ENCODE measurements at places on chromosomes 4 and X.
A peak's percentile ranks its signal among the peaks of the same experiment; 100 is the strongest.

- peak; percentile 10 for DNase-seq
Measured at GRCh38 chrX:111244235-111244750, 26.0 kb downstream of the CAPN6 start.

GRCh38 chr4:174663216-174663615 is 140.9 kb upstream of the HPGD start:
- DNase-seq, result peak; percentile 86

DNA sequence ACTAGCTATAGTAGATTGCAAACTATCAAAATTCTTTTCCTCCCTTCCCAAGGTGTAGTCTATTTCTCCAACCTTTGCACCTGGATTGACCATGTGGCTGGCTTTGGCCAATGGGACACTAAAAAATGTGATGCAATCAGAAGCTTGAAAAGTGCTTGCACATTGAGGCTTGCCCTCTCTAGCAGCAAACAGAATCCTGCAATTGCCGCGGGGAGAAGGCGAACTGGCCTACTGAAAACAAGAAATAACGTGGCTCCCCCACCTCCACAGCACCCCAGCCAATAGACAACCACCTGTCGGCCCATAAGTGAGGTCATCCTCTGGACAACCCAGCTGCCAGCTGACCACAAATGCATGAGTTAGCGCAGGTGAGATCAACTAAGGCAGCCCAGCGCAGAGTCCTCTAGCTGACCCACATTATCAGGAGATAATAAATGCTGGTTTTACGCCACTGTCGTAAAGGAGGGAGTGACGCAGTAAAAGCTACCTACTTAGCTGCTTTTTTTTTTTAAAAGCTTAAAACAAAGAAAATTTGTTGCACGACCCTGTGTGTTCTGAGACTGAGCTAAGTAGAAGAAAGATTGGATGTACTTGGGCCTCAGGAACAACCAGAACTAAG is 95.2 kb downstream of the GK start:
- no peak for DNase-seq

- peak; percentile 16 for DNase-seq
Measured at GRCh38 chr4:84719115-84719514, 136.2 kb downstream of the CDS1 start.

GRCh38 chr4:54237770-54238169 is 8.7 kb downstream of the PDGFRA start:
- DNase-seq, result no peak

- DNase-seq, result no peak
Measured at GRCh38 chrX:22788221-22788620, 211.5 kb upstream of the DDX53 start.

DNA sequence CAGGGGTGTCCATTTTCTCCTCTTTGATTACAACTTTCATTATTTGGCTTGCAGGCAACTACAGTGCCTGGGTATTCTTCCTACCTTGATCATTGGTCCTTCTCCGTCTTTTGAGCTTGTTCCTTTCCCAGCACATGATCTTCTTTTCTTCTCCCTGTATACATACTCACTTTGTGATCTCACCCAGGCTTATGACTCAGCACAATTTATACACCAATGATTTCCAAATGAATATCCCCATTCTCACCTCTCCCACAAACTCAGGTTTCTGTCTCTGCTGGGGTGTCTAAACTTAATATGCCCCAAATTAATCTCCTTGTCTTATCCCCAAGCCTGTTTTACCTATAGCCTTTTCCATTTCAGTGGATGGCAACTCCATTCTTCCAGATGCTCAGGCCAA is 19.5 kb upstream of the C4orf54 start:
- no peak for DNase-seq

DNA sequence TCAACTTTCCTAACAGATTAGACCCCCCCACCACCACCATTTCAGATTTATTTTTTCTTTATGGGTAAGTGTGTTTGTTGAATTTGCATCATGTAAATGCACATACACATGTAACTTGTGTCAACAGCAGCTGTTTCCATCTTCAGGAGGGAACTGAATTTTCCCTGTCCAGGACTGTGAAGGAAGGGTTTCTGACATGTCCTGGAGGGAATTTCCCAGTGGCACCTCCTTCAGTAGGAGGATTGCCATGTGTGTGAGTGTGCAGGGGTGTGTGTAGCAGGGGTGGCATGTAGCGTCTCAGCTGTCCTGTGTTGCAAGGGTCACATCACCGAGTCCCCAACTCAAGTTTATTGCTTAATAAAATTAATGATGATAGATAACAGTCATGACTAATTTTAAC is 19.7 kb downstream of the HERC6 start:
- no peak for DNase-seq

DNA sequence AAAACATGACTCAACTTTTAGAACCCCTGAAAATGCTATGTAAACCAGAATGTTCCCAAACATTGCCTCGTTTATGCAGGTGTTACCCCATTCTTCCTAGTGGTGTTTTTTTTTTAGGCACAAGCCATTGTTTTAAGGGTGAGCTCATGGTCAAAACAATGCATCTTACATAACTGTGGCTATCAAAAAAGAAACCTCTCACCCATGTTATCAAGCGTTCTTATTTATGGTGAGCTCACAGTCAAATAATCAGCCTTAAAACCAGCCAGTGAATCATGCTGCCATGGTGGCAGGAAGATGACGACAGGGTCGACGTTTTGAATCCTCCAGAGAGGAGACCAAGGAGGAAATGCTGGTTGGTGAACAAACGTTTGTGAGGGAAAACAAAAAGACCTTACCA is 195.2 kb downstream of the KDR start:
- peak; percentile 57 for DNase-seq

DNA sequence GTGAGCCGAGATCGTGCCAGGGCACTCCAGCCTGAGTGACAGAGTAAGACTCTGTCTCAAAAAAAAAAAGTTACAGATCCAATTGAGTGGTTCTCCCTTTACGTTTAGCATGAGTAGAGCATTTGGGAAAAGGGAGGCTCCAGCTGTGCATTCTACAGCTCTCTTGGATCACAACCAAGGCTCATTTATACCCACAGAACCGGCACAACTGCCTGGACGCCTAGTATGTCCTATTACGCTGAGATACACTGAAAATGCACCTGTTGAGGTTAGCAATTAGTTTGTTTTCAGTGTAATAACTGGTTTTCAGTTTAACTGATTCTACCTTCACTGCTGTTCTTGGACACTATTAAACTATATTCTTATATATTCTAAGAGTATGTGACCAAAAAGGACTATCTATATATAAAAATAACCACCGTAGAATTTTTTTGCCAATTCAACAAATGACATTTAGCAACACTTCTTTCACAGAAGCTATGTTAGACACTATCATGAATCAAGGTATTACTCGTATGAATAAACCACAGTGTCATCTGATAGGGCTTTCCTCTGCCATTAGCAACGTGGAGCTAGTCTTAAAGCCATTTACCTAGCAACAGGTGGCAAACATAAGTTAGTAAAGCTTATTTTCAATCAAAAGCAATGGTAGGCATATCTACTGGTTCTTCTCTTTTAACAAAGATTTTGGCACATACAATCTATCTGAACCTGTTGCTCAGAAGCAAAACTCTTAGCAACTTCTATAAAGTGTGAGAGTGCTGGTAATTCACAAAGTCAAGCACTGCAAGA is 3.6 kb downstream of the OTUD4 start:
- DNase-seq, result no peak

GRCh38 chr4:8544741-8545438 is 35.3 kb upstream of the GPR78 start:
- DNase-seq, result peak; percentile 44

Data from fibroblast of upper back skin (primary cell).